Left renal cortex interstitium (tissue), 4 donors: ENCODE measurements at places on chromosomes 7 and 10.

- DNase-seq = no peak
These were observed 220.5 kb downstream of the CDK14 start for GRCh38 chr7:90816511-90817142.

DNA sequence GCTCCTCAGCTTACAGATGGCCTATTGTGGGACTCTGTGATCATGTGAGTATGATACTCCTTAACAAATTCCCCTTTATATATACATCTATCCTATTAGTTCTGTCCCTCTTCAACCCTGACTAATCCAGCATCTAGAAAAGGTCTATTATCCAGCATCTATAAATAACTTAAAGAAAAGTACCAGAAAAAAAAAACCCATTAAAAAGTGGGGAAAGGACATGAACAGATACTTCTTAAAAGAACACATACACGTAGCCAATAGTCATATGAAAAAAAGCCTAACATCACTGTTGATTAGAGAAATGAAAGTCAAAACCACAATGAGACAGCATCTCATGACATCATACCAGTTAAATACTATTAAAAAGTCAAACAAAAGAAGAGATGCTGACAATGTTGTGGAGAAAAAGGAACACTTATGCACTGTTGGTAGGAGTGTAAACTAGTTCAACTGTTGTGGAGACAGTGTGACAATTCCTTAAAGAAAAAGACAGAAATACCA is 549.5 kb upstream of the GRM3 start:
- DNase-seq = no peak

GRCh38 chr7:98713165-98713810 is 96.2 kb downstream of the NPTX2 start:
- DNase-seq = no peak

DNA sequence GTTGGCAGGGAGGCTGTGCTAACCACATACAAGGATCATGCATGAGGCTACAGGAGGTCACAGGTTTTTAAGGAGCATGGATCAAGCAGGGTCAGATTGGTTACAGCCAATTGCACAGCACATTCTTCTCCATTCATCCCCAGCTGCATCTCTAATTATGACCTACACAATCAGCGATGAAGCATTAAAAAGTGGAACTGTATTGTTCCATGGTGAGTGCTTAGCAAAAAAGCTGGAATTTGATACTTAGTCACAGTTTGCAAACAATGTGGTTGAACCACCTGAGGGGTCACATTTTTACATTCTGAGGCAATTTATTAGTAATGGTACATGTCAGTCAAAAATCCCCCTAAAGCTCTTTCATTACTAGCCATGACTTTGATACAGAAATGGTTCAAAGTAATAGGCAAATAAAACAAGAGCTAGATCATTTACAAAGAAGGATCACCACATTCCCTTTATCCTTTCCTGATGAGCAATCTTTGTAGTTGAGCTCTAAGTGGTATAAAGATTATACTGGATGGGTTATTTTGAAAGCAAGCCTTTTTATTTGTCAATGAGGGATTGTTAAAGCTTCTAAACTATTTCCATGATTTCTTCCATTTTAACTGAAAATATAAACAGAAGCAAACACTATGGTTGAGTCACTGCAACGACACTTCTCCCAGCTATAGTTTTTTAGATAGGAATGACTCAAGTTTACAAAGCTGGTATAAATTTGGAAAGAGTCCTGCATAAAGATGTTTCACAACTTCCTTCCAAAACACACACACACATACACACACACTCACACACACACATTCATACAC is 217.8 kb upstream of the SEMA3A start:
- no peak for DNase-seq
